CD8-positive, alpha-beta memory T cell (primary cell): ENCODE measurements at places on chromosomes 7 and 10.

DNA sequence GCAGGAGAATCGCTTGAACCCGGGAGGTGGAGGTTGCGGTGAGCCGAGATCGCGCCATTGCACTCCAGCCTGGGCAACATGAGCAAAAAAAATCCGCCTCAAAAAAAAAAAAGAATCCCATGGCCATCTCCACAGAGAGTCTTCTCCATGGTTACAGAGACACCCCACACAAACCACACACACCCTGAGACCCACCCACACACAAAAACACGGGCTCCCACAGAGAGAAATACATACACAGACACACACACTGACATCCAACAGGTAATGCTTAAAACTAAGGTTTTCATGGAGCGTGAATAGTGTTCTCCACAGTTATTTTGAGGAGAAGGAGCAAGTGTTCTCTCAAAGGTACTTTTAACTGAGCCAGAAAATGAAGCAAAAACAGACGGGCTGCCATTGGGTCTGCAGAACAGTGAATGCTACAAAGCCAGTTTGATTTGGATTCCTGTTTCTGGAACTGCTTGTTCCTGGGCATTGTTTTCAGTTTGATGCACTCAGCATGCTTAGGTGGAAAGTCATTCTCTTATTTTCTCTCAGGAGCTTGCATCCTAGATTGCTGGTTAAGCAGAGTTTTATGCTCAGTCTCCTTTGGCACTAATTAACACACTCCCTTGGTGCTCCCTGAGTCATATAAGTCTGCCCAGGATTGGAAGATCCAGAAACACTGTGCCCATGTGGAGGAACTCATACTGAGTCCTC, 15.4 kb downstream of the AHCYL2 start:
- no peak for DNase-seq

DNA sequence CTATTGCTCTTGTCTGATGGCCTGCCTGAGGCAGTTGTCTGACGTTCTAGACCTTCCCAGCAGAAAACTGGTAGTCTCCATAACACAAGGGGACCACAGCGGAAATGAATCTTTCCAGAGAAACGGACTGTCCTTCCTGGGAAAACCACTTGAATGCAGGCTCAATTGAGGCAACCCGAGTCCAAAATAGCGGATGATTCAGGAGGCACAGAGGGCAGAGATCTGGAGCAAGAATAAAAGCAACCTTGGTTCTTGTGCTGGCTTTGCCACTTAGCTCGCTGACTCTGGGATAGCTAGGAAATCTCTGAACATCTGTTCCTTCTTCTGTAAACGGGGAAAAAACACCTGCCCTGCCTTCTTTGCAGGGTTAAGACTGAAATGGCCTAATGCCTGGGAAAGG, 178.8 kb downstream of the NEURL1 start:
- DNase-seq: no peak

GRCh38 chr7:158815083-158815799, 14.1 kb downstream of the ESYT2 start:
- no peak for DNase-seq

GRCh38 chr7:83731154-83731553, 82.2 kb upstream of the SEMA3E start:
- no peak for DNase-seq

DNA sequence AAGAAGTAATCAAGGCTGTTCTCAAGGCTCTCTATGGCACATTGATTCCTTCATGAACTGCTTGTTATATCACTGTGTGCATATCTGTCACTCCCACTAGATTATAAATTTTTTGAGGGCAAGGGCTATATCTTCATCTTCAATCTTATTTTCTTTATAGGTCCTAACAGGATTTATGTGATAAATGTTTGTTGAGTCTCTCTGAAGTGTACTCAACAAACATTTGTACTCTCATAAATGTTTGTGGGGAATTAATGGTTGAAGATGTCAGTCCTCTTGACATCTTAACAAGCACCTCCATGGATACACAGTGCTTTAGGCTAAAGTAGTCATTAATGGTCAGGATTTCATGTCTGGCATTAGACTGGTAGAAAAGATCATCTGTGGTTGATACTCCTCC, 143.2 kb downstream of the RNLS start:
- no peak for DNase-seq

DNA sequence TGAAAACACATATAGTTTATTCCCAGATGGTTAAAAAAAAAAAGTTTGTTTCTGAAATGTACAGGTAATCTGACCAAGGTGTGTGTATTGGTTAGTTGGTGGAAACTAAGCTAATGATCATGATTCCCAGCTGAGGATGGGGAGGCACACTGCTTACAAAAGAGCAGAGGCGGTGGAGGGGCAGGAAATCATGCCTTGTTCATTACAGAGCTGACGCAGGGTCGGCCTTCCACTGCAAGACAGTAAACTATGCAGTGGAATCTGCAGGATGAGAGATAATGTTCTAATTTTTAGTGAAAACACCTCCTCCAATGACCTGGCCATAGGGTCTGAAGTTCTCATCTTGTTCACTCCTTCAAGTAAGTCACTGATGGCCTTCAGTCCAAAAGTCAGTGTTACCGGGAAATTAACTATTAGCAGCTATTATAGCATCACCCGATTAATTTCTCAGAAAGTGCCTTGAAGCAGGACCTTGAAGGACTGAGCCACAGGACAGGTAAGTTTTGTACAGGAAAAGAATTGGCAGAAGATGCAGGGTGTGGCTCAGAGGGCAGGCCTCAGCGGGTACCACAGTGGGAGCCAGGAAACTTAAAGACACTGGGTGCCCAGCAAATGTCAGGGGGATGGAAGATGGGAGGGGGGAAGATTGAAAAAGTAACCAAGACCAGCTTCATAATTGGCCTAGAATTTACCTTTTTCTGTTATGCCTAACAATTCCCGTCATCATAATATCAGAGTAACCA, 36.0 kb downstream of the MYOF start:
- DNase-seq: no peak

DNA sequence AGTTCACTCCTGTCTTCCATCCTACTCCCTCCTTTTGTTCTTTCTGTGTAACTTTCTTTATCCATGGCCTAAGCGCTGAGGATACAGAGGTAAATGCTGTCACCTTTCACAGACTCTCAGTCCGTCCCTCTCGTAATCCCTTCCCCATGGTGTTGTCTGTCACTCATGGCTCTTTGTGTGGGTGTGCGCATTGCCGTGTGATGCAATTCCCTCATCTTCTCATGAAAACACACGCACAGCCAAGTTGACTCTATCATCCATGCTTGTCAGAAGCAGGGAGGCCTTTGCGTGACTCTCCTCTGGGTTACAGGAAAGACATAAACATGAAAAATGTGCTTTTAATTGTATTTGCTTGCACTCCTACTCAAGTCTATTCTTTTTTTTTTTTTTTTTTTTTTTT, 125.6 kb upstream of the C7orf33 start:
- no peak for DNase-seq

- no peak for DNase-seq
Measured at GRCh38 chr7:100825215-100825671, 2.1 kb downstream of the EPHB4 start.

GRCh38 chr10:128727114-128727513, 600.9 kb upstream of the MKI67 start:
- no peak for DNase-seq

DNA sequence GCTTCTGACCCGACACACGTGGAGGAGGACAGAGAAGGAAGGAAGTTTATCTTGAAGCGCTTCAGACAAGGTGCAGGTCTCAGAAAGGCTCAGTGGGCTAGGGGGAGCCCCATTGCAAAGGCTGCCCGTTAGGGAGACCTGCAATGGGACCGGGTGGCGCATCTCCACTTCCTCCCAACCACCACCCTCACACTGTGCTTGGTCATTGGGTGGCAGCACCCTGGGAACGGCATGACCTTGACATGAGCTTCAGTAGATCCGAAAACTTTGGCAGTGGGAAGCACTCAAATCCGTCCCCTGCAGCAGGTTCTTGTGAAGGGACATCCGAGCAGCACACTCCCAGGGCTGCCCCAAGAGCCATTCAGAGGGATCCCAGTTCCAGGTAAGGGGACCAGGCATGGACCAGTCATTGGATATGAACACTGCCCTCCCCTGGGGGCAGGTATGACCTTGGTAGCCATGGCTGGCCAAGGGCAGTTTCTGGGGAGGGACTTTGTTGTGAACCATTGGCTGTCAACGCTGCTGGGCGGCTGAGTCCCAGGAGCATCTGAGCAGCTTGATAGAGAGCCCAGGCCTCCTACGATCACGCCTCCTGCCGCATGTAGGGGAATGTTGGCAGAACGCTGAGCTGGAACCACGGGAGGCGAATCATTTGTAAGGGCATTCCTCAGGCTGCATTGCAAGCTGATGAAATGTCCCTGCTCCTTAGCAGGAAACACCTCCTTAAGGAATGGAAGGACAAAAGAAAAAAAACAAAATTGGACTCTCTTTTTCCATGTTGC, 31.7 kb downstream of the GALNTL5 start:
- DNase-seq: no peak

- no peak for DNase-seq
Measured at GRCh38 chr10:99809931-99810615, 27.6 kb downstream of the ABCC2 start.

GRCh38 chr7:110894111-110894510, 196.8 kb upstream of the LRRN3 start:
- no peak for DNase-seq

DNA sequence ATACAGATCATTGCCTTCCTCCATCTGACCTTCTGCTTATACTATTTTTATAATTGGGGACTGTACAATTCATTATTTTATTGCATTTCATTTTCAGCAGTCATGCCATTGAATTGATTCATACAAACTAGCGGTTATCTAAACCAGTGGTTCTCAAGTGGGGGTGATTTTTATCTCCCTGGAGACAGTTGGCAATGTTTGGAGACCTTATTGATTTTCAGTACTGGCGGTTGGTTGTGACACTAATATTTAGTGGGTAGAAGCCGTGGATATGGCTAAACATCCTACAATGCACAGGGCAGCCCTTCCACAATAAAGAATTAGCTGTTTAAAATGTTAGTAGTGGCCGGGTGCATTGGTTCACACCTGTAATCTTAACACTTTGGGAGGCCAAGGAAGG, 765.9 kb downstream of the LRMDA start:
- no peak for DNase-seq

- no peak for DNase-seq
Measured at GRCh38 chr7:29468196-29468595, 95.4 kb upstream of the PRR15 start.

- no peak for DNase-seq
Measured at GRCh38 chr10:101956117-101956516, 99.9 kb downstream of the ARMH3 start.

- no peak for DNase-seq
Measured at GRCh38 chr10:6231146-6231545, 28.4 kb downstream of the PFKFB3 start.

GRCh38 chr10:118458957-118459641, 117.0 kb upstream of the FAM204A start:
- no peak for DNase-seq

GRCh38 chr7:128384726-128385125, 23.2 kb upstream of the PRRT4 start:
- no peak for DNase-seq

DNA sequence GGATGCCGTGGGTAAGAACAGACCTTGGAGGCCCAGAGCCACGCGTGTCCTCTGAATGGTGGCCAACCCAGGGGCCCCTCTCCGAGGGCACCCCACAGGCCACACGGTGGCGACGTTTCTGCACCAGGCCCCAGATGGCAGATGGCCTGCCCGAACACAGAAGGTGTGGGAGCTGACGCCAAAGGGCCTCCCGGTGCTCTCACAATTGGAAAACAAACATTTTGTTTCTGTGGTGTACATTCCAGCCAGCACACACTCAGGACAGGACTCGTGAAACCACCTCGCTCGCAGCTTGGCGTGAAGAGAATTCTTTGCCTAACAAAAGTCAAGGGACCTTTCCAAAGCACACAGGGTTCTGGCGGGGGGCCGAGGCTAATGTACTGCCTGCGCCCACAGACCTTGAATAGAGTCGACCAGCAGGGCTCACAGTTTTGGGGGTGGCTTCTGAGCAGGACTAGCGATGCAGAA, 112.1 kb downstream of the FAM53B start:
- peak; percentile 26 for DNase-seq

- no peak for DNase-seq
Measured at GRCh38 chr10:30062090-30062489, 2.7 kb upstream of the JCAD start.

- no peak for DNase-seq
Measured at GRCh38 chr10:131841661-131842139, 59.1 kb upstream of the PPP2R2D start.

GRCh38 chr10:51729822-51730555, 30.6 kb upstream of the CSTF2T start:
- DNase-seq: no peak

DNA sequence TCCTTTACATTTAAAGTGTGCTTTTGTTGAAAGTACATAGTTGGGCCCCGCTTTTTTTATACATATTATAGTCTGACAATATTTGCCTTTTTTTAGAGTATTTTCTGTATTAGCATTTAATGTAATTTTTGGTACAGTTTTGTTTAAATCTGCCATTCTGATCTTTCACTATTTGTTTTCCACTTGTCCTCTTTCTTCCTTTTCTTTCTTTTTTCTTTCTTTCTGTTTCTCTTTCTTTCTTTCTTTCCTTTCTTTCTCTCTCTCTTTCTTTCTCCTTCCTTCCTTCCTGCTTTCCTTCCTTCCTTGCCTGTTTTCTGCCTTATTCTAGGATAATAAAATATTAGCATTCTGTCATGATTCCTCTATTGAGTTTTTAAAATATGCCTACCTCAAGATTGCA, 9.5 kb downstream of the LIPK start:
- no peak for DNase-seq

DNA sequence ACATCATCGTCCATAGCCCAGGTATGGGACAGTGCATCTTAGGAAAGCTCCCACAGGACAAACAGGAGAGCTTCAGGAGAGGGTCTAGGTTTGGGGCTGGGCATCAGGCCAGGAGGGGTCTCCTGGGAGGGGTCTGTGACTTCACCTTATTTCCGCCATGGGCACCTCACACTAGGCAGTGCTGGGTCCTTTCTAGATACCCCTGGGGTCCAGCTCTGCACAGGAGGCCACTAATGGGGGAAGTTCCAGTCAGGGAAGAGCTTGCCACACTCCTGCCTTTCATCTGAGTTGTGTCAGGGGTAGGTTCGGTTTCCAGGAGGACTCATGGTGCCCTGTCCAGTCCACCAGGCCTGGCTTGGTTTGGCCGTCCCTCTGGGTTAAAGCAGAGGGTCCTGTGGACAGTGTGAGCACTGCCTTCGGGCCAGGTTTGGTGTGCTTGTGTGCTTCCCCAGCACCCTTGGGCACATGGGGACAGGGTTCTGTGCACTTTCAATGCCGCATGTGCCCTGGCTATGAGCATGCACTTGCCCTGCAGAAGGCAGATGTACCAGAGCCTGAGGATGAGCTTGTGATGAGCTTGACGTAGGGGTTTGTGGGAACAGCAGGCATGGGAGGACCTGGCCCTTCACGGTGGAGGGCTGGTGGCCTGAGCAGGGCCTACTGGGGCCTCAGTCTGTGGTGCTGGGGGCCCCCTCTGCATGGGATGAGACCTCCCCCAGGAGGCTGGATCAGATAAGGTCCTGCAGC, 377.7 kb upstream of the NUPR2 start:
- no peak for DNase-seq

DNA sequence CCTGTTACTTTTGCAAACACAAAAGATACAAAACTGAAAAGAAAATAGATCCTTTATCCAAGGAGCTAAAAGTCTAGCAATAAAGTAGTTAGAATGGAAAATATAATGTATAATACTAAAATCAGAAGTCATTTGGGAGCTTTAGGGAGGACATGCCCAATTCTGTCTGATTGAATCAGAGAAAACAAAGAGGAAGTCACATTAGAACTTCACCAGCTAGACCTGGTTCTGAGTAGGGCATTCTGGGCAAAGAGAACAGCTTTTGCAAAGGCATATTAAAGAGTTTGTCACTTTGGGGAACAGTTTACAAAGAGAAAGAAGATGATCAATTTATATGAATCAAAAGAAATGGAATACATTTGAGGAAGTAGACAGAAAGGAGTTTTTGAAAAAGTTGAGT, 107.0 kb upstream of the PRSS1 start:
- DNase-seq: no peak
